ENCODE measurements at places on chromosomes 1 and 21.

GRCh38 chr21:14707511-14708020, 161.5 kb upstream of the SAMSN1 start:
- no peak for DNase-seq

- DNase-seq, result no peak
Observed at GRCh38 chr1:168391851-168392681, 111.4 kb downstream of the TBX19 start.

- DNase-seq, result no peak
Observed at GRCh38 chr1:81976539-81976938, 175.8 kb downstream of the ADGRL2 start.

GRCh38 chr1:20194757-20195461, 8.6 kb upstream of the PLA2G2C start:
- DNase-seq, result peak; percentile 86

GRCh38 chr1:156069490-156070455, 8.8 kb downstream of the RAB25 start:
- no peak for DNase-seq

DNA sequence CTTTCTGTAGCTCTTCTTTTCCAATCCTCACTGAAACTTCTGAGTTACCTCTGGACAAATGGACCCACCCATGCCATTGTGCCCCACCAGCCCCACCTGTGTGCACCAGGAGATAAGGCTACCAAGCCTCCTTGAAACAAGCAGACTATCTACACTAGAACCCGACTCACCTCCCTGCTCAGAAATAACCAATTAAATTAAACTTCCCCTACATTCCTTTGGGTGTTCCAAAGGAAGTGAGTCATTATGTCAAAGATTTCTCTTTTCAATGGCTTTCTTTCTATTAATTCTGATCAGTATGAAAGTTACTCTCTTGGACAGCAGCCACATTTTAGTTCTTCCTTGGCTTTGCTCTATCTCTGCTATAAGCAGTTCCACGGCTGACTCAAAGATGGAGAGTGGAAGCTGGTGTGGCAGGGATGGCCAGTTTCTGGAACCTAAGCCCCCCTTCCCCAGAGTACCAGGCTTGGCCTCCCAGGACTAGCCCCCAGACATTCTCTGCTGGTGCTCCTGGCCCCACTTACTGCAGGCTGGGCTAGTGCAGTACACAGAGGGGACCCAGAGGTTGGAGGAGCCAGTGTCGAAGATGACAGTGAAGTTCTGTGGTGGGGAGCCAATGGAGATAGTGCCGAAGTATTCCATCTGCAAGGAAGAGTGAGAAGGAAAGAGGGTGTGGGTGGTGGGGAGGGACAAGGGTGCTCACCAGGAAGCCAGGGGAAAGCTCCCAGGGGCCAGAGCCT, 1.9 kb downstream of the CTSE start:
- DNase-seq, result no peak

- no peak for DNase-seq
Observed at GRCh38 chr1:205947024-205947423, 3.8 kb upstream of the SLC26A9 start.

All from activated CD4-positive, alpha-beta T cell treated with anti-CD3 and anti-CD28 coated beads for 48 hours (primary cell).